Stimulated activated CD4-positive, alpha-beta T cell treated with anti-CD3 and anti-CD28 coated beads, Interleukin-2, amount 100 ng/mL, for 24 hours (primary cell): ENCODE measurements at places on chromosomes 3 and 15.
A peak's percentile ranks its signal among the peaks of the same experiment; 100 is the strongest.

- no peak for DNase-seq
These were observed 328.9 kb downstream of the THSD4 start for GRCh38 chr15:71444032-71444810.

DNA sequence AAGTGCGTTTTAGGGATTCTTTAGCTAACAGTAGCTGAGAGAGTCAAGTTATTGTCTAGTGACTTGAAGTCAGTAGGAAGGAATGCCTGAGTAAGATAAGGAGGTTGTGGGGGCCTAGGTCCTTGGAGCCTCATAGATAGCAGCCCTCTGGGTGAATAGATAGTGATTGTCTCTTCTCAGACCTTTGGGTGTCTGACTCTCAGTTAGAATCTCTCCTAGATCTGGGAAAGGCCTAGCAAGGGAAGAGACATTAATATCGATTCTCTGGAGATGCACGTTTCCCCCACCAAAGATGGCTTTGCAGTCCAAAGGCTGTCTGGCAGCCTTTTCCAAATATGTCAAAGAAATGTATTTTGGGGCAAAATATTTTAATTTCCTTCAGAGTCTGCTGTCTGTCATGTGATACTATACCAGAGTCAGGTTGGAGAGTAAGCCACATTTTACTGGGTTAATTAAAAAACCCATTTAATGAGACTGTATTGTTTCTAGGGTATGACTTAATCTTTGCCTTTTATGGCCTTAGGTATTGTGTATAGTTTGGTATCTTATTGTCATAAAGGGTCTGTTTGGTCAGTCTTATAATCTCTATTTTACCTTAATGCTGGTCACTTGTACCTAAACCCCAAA lies 92.2 kb downstream of the ST6GAL1 start:
- no peak for DNase-seq

GRCh38 chr15:67372543-67372942 lies 118.0 kb downstream of the IQCH start:
- no peak for DNase-seq

- DNase-seq, result no peak
These were observed 205.7 kb upstream of the ROBO1 start for GRCh38 chr3:79973482-79973881.

- DNase-seq, result no peak
These were observed 156.5 kb downstream of the CADPS start for GRCh38 chr3:62718515-62719320.

GRCh38 chr3:17431484-17432045 lies 310.9 kb downstream of the TBC1D5 start:
- DNase-seq, result no peak

- DNase-seq, result no peak
These were observed 62.7 kb downstream of the RHCG start for GRCh38 chr15:89433686-89434085.

- peak; percentile 92 for DNase-seq
These were observed at the start of gene USP4 for GRCh38 chr3:49339941-49340800. TSS of gene USP4 (minus strand) at chr3:49340053. CDS start at chr3:49340024, 29 bp downstream.

DNA sequence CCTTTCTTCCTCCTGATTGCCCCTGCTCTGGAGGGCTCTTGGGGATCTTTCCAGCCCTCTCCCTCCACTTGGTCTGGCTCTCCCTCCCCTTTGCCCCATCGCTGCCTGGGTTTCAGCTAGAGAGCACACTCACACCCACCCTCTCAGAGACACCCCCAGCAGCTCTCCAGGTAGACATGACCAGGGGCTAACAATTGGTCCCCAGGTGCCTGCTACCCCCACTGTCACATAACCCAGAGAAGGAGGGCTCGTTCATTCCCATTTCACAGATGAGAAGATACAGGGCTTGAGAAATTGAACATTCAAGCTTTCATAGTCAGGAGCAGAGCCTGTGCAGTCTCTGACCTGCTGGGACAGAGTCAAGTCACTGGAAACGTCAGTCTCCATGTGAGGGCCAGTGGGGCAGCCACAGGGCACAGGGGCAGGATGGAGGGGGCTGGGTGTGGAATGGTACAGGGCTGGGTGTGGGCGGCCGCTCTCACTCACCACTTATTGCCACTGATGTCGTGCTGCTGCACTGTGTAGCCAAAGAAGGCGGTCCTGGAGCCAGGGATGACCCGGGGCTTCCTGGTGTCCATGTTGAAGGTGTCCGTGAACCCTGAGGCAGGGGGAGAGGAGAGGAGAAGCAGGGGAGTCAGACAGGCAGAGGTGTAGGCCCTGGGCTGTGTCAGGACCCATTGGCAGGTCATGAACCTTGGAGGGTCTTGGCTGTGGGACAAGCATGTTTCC lies 29.4 kb downstream of the ITGA11 start:
- no peak for DNase-seq

GRCh38 chr3:22748453-22749045 lies 454.6 kb upstream of the UBE2E2 start:
- no peak for DNase-seq

- DNase-seq, result peak; percentile 21
These were observed 33.8 kb downstream of the DRD3 start for GRCh38 chr3:114144909-114145688.

- no peak for DNase-seq
These were observed 308.6 kb upstream of the WNT5A start for GRCh38 chr3:55795746-55796145.

GRCh38 chr3:74621581-74621980 lies 7.1 kb upstream of the CNTN3 start:
- DNase-seq, result no peak

- no peak for DNase-seq
These were observed 53.6 kb downstream of the SUMF1 start for GRCh38 chr3:4413467-4413866.

GRCh38 chr3:80010021-80010571 lies 242.3 kb upstream of the ROBO1 start:
- DNase-seq, result no peak

DNA sequence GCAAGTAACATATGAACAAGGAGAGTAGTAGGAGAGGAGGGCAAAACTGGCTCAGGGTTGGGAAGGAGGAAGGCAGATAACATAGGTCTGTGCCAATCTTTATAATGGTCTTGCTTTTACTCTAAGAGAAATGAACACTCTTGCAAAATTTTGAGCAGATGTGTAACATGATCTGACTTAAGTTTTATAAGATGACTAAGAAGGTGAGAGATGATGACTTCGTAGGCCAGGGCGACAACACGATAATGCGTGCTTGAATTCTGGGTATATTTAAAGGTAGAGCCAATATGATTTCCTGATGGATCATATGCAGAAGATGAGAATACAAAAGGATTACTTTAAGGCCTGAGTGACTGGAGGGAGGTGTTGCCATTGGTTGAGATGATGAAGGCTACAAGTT lies 265.4 kb upstream of the KCNMB2 start:
- no peak for DNase-seq

DNA sequence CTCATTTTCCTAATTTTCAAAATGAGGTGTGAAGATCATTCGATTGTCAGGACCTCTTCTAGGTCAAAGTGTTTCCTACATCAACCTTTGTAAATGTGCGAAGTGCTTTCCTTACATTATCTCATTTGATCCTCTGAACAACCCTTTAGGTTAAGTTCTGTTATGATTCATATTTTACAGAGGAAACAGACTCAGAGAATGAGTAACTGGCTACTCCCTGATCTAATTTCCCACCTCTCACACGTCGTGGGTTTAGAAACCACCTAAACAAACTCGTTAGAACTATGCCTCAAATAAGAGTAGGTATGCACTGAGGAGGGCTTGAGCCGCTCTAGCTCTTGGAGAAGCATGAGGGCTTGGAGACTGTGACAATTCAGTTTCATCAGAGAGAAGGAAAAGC lies 148.6 kb downstream of the CD47 start:
- peak; percentile 39 for DNase-seq

- no peak for DNase-seq
These were observed 4.1 kb downstream of the LINS1 start for GRCh38 chr15:100597862-100598261.

- no peak for DNase-seq
These were observed 131.7 kb downstream of the XXYLT1 start for GRCh38 chr3:195139091-195139875.

GRCh38 chr3:124144035-124144814 lies 152.3 kb upstream of the ROPN1 start:
- no peak for DNase-seq

- DNase-seq, result no peak
These were observed 18.0 kb downstream of the SLC6A1 start for GRCh38 chr3:11010426-11011165.

DNA sequence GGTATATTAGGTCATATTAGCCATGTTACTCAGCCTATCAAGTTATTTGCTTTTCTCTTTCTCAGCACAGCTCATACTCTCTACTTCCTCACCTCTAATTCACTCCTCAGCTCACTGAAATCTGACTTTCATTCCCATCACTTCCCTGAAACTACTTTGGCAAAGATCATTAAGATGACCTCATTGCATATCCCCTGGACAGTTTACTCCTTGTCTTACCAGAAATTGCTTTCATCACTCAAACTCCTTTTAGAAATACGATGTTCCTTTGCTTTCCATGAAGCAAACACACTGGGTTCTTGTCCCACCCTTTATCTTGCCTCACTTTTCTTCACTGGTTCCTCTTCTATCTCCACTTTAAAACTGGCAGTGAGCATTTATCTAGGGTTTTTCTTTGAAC lies 354.4 kb downstream of the TUSC7 start:
- DNase-seq, result no peak

DNA sequence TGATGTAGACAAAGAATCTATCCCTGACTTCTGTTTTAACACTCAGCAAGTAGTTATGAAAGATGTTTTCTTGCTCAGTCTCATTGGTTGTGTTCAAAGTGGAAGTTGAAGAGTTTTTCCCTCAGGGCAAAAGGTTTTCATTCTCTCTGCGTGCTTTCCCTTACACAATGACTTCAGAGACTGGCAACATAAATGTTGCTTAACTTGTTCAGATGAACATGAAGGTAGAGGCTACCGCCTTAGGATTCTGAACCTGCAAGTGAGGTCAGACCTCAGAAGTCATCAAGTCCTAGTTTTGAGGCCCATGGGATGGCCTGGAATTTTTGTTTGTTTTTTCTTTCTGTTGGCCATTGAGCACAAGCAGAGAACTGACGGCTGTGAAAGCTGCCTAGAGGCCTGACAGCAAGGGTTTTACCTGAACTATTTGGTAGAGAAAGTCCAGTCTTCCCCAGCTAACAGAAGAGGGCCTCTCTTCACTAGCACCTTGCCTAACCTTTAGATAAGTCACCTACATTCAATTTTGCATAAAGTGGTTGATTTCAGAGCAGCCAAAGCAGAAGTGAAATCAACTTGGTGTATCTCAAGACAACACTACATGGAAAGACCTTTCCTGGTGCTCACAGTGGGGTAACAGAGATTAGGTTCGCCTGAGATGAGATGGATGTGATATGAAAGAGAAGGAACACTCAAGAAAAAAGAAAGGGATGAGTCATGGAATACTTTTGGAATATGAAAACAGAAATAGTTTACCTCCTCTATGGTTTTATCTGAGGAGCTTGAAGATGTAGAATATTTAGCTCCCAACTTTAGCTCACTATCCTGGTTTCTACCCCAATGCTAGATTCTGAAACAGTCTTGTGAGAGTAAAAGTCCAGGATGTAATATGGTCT lies 53.6 kb upstream of the AP4E1 start:
- DNase-seq, result no peak

- no peak for DNase-seq
These were observed 9.8 kb downstream of the SLC6A1 start for GRCh38 chr3:11002371-11002807.

GRCh38 chr15:90701880-90702630 lies 15.1 kb upstream of the BLM start:
- DNase-seq, result no peak

GRCh38 chr3:43531835-43532234 lies 90.0 kb downstream of the ANO10 start:
- no peak for DNase-seq

GRCh38 chr15:54979964-54980363 lies 216.8 kb downstream of the RSL24D1 start:
- no peak for DNase-seq

DNA sequence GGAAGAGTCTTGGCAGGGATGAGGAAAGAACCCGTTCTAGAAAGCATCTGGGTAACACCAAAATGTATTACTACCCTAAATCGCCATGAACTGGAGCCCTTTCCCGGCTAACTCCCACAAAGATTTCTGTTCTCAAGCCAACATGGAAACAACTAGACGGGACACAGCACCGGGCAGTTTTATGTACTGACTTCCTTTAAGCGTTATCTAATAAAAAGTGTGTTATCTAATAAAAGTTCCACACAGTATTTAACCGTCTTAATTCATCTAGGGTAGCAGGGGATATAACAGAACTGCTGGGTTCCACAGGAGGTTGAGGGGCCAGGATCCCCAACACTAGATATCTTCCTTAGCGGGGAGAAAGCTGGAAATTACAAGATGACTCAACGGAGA lies 347 bp upstream of the C3orf62 start:
- DNase-seq, result no peak

DNA sequence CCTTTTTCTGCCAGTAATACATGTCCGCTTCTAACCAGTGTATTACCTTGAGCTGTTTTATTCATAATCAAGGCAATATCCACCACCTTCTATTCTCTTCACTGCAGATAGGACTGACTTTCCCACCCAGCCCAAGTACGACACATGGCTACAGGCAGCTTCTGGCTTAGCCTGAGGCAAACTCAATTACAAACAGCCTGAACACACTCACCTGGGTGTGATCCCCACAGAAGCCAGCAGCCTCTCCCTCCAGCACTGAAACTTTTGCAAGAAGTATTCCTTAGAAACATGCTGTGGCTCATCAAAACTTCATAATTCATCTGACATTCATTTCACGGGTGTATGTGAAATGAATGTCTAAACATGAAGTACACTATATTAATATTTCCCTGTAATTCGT lies 13.5 kb upstream of the KCNMB3 start:
- DNase-seq, result no peak

- no peak for DNase-seq
These were observed 206.6 kb downstream of the SHQ1 start for GRCh38 chr3:72641684-72642083.

DNA sequence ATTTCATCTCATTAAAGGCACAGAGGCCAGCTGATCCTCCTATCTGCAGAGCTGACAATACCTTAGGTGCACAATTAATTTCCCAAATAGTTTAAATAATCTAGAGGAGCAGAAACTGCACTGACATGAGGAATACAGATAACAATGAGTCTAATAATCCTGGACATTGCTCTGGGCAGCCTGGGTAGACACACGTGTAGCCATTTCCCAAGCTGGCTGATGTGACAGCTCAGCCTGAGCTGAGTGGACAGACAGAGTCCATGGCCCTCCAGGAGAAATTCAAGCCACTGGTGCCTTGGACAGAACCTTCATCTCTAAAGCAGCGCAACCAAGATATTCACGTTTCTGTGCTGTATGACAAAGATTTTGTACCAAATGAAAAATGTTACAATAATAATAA lies 222.6 kb downstream of the MECOM start:
- DNase-seq, result no peak

- DNase-seq, result no peak
These were observed 609.2 kb upstream of the ZNF385D start for GRCh38 chr3:22360164-22360563.
